ENCODE measurements at places on chromosomes 13 and 19.

GRCh38 chr13:83350569-83350968 lies 531.7 kb downstream of the SLITRK1 start:
- no peak for DNase-seq

- DNase-seq, result no peak
Observed at GRCh38 chr13:111610081-111610480, 289.6 kb downstream of the TEX29 start.

DNA sequence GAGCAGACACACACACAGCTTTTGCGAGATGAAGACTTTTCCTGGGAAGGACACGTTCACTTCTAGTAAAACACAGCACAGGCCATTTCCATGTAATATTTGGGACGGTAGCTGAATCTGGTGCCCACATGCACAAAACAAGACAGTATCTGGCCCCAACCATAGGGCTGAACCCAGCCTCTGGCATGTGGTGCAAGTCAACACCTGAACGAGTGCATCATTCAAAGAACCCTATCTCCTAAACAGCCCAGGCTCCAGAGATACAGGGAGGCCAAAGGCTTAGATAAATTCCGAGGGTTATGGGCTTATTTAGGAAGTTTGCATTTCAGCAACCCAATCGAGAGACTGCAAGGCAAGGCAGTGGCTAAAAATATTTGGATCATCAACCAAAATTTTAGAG lies 2.7 kb upstream of the TFDP1 start:
- DNase-seq, result no peak

GRCh38 chr13:95834134-95834765 lies 157.3 kb downstream of the DNAJC3 start:
- DNase-seq, result peak; percentile 32

- no peak for DNase-seq
Observed at GRCh38 chr13:74825152-74825937, 656.6 kb downstream of the TBC1D4 start.

GRCh38 chr13:85864963-85865530 lies 65.8 kb upstream of the SLITRK6 start:
- DNase-seq, result no peak

- DNase-seq, result no peak
Observed at GRCh38 chr13:35984287-35984686, 146.9 kb downstream of the DCLK1 start.

GRCh38 chr13:42947925-42948324 lies 44.1 kb downstream of the EPSTI1 start:
- no peak for DNase-seq

GRCh38 chr19:45502111-45502510 lies 3.9 kb downstream of the PPM1N start:
- DNase-seq, result no peak

- DNase-seq, result no peak
Observed at GRCh38 chr13:113110852-113111315, 5.3 kb downstream of the F7 start.

GRCh38 chr19:2180881-2181632 lies 17.3 kb downstream of the DOT1L start:
- no peak for DNase-seq

DNA sequence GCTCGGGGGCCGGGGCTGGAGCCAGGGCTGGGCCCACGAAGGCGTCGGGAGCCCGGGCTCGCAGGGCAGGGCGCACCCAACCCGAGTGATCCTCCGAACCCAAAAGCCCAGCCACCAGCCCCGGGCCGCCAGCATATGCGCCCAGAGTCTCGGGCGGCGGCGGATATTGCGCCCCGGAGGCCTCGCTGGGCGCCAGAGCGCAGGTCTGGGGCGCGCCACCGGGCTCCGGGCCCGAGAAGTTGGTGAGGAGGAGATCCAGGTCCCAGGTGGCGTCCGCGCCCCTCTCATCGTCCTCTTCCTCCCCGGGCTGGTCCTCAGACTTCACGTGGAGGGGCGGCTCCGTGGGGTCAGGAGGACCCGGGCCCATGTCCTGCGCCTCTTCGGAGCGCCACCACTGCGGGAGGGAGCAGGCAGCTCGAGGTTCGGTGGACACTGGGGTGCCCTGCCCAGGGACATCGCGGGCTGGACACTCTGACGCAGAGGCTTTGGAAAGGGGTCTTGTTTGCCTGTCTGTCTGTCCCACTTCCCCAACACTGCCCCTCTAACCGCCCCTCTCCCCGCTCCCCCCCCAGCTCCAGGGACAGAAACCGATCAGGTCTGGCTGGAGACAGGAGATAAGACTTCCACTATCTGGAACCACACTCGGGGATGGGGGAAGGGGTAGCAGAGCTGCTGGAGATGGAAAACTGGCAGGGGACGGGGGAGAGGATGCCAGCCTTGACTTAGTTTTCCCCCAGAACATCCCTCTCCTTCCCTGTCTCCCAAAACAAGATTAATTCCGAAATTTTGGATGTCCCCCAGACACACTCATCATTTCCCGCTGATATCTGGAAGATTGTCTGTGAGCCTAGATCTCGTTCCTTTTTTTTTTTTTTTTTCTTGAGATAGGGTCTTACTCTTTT lies 1.0 kb downstream of the KLF1 start:
- no peak for DNase-seq

- DNase-seq, result no peak
Observed at GRCh38 chr19:1510442-1510806, 2.4 kb downstream of the ADAMTSL5 start.

GRCh38 chr19:33332248-33332647 lies 29.9 kb upstream of the CEBPA start:
- no peak for DNase-seq

DNA sequence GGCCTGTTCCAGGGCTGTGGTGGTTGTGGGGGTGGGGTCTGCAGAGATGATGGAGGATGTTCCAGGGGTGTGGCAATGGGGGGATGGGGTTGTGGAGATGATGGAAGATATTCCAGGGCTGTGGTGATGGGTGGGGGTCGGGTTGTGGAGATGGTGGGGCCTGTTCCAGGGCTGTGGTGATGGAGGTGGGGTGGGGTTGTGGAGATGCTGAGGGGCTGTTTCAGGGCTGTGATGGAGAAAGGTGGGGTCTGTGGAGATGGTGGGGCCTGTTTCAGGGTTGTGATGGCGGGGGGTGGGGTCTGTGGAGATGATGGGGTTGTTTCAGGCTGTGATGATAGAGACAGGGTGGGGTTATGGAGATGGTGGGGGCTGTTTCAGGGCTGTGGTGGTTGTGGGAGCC lies 62.0 kb downstream of the TEX29 start:
- DNase-seq, result no peak

- no peak for DNase-seq
Observed at GRCh38 chr19:7072541-7072940, 3.0 kb downstream of the ZNF557 start.

GRCh38 chr19:1065606-1066109 lies 1.3 kb upstream of the ARHGAP45 start:
- DNase-seq, result no peak

DNA sequence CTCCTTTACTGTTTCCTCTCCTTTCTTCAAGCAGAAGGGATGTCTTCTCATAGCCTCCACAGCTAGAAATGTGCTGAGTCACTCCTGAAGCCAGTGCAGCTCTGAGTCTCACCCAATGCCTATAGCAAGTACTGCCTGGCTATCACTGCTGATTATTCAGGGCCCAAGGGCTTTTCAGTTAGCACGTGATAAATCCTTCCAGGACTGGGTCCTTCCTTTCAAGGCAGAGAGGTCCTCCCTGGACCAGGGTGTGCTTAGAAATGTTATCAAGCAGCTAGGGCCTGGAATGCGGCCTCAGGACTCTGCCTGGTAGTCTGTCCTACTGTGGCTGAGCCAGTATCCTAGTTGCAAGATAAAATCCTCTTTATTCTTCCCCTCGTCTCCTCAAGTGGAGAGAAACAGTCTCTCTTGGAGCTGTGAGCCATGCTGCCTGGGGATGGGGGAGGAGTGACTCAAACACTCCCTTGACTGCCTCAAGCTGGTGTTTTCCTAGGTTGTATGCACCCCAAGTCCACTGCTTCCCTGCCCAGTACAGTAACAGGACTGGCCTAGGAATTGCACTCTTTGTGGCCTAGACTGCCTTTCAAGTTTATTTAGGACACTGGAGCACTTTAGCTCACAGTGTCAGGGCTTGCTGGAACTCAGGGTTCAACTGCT lies 198.7 kb upstream of the SERP2 start:
- DNase-seq, result no peak

- DNase-seq, result no peak
Observed at GRCh38 chr13:26819046-26819445, 58.5 kb upstream of the GPR12 start.

DNA sequence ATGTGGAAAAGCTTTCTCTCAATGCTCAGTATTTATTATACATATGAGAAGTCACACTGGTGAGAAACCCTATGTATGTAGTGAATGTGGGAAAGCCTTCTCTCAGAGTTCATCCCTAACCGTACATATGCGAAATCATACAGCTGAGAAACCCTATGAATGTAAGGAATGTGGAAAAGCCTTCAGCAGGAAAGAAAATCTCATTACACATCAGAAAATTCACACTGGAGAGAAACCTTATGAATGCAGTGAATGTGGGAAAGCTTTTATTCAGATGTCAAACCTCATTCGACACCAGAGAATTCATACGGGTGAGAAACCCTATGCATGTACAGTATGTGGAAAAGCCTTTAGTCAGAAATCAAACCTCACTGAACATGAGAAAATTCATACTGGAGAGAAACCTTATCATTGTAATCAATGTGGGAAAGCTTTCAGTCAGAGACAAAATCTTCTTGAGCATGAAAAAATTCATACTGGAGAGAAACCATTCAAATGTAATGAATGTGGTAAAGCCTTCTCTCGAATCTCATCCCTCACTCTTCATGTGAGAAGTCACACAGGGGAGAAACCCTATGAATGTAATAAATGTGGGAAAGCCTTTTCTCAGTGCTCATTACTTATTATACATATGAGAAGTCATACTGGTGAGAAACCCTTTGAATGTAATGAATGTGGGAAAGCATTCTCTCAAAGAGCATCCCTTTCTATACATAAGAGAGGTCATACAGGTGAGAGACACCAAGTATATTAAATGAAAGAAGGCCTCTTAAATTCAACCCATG lies 34.4 kb downstream of the ZNF568 start:
- no peak for DNase-seq

- no peak for DNase-seq
Observed at GRCh38 chr13:104181526-104182231, 1115.5 kb upstream of the SLC10A2 start.

- no peak for DNase-seq
Observed at GRCh38 chr19:29630655-29631054, 24.6 kb downstream of the POP4 start.

DNA sequence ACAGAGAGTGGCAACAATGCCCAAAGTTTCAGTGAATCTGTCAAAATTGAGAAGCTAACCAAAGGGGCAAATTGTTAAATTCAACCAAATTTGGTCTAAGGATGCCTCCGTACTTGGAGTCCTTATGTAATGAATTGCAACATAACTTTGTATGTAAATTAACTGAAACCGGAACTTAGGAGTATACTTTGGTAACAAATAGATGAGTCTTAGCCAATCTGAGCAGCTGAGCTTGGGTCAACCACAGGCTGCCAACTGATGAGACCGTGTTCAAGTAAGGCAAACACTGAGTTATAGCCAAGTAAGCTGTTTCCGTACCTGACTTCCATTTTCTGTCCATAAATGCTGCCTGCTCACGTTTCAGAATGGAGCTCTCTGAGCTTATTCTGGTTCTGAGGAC lies 5.3 kb downstream of the VWA8 start:
- DNase-seq, result no peak

GRCh38 chr13:34044041-34044440 lies 226.1 kb downstream of the RFC3 start:
- DNase-seq, result no peak

- DNase-seq, result no peak
Observed at GRCh38 chr19:1026783-1027649, 608 bp downstream of the CNN2 start.

DNA sequence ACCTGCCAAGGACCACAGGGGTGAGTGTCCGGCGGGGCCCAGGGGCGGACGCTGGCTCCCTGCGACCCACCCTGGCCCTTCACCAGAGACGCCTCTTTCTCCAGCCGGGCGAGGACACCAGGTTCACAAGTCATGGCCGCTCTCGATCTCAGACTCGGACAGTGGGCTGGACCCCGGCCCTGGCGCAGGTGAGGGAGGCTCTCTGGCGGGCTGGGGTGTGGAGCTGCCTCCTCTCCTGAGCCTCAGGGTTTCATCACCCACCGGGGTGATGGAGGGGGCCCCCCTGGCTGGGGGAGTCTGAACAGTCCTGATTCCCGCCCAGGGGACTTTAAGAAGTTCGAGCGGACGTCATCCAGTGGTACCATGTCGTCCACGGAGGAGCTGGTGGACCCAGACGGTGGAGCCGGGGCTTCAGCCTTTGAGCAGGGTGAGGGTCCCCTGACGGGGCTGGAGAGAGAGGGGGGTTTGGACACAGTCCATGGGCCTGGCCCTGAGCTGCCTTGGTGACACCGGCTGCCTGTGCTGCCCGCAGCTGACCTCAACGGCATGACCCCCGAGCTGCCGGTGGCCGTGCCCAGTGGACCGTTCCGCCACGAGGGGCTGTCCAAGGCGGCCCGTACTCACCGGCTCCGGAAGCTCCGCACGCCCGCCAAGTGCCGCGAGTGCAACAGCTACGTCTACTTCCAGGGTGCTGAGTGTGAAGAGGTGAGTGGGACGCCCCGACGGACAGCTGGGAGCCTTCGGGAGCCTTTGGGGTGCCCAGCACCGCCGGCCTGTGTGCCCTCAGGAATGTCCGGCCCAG lies 13.6 kb downstream of the ARHGAP45 start:
- no peak for DNase-seq

GRCh38 chr13:50463719-50464118 lies 379.8 kb downstream of the DLEU7 start:
- no peak for DNase-seq

DNA sequence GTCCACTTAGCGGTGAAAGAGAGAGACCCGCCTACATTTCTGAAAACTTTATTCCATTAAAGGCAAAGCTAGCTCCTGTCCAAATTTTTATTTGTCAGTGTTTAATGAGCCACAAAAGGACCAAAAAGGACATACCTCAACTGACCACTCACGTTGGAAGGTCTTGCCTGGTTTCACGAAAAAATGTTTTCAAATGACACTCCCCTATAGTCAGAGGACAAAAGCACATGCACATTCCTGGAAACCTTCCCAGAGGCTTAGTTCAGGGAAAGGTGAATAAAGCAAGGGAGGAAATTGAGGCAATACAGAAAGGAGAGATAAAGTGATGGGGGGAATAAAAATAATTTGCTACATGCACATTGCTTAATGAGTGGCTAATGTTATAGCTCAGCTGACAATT lies 55.6 kb downstream of the DOCK9 start:
- no peak for DNase-seq

- no peak for DNase-seq
Observed at GRCh38 chr13:104854007-104854406, 1681.5 kb downstream of the EFNB2 start.

GRCh38 chr19:38392707-38393308 lies 4.3 kb downstream of the SPRED3 start:
- DNase-seq, result no peak

DNA sequence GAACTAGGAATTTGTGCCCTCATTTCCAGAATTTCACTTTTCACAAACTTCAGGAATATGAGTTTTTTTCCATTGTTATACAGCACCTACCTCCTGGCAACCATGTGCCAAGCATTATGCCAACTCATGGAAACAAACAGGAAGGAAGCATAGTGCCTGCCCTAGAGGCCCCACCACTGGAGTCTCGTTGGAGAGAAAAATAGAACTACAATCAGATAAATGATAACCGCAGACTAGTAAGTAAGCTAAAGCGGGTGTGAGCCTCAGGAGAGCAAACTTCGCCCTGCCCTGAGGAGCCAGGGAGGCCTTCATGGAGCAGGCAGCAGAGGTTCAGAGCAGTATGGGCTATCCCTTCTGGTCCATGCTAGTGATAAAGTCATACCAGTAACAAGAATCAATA lies 75.9 kb downstream of the FRY start:
- no peak for DNase-seq

GRCh38 chr19:17806945-17807344 lies 12.0 kb downstream of the B3GNT3 start:
- no peak for DNase-seq
